ENCODE measurements at places on chromosomes 4 and X.

- no peak for DNase-seq
These were observed 1.8 kb downstream of the ACOX3 start for GRCh38 chr4:8438743-8439142.

- no peak for DNase-seq
These were observed 63.8 kb upstream of the INPP4B start for GRCh38 chr4:142909908-142910307.

- no peak for DNase-seq
These were observed 694.5 kb upstream of the SLIT2 start for GRCh38 chr4:19557161-19557560.

- no peak for DNase-seq
These were observed 74.5 kb upstream of the AFAP1 start for GRCh38 chr4:8013976-8014726.

GRCh38 chr4:101540336-101540735 is 193.0 kb upstream of the PPP3CA start:
- no peak for DNase-seq

DNA sequence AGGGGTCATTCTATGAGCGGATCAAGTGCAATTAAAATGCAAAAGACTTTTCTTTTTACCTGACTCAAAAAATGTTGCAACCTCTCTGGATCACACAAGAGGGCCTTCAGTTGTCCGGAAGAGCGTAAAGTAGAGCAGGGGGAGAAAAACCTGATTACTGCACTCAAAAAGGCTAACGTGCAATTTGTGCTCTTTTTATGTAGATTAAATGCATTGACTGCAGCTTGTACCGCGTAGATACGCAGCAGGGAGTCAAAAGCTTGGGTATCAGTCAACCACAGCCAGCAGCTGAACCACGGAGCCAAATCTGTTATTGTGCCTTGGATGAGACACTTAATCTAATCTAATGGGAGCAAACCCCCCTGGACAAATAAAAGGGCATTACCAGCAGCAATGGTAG is 107.3 kb upstream of the RAI2 start:
- DNase-seq = no peak

DNA sequence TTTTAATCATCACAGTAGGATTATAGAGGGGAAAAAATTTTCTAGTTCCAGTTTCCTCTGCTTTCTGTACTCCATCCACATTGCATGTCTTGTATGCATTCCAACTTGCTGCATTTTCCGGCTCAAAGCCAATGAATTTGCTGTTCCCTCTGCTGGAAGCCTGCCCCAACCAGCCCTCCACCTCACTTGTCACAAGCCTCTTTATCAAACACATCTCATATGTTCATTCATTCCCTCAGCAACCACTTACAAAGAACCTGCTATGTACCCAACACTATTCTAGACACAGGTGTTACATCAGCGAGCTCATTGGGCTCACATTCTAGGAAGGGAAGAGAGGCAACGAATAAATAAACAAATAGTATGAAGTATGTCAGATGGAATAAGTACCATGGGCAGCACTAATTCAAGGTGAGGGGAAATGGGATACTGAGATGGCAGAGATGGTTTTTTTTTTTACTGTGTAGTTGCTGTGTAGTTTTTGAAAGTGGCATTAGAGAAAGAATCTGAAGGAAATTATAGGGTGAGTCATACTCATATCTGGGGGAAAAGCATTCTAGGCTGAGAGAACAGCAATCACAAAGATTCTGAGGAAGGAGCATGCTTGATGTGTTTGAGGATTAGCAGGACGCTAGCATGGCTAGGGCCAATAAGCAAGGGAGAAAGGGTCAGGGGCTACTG is 332.5 kb downstream of the PDGFC start:
- DNase-seq = no peak

DNA sequence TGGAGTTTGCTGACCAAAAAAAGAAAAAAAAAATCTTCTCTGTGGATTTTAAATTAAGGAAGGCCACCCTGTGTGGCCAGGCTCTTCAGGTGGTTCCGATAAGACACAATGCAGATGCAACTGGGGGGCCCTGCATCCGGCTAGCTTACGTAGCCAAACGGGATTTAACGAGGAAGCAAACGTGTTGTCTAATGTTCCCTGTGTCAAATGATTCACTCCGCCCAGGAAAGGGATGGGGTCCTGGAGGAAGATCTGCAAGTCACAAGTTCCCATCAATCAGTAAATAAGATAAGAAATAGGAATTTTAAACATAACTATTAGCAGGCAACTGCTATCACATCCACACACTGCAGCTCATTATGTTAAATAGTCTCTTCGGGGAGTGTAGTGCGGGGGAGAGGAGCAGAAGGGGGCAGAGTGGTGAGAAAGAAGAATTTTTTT is 216.4 kb upstream of the GYPA start:
- no peak for DNase-seq
